ENCODE measurements at places on chromosomes 6 and 20.

DNA sequence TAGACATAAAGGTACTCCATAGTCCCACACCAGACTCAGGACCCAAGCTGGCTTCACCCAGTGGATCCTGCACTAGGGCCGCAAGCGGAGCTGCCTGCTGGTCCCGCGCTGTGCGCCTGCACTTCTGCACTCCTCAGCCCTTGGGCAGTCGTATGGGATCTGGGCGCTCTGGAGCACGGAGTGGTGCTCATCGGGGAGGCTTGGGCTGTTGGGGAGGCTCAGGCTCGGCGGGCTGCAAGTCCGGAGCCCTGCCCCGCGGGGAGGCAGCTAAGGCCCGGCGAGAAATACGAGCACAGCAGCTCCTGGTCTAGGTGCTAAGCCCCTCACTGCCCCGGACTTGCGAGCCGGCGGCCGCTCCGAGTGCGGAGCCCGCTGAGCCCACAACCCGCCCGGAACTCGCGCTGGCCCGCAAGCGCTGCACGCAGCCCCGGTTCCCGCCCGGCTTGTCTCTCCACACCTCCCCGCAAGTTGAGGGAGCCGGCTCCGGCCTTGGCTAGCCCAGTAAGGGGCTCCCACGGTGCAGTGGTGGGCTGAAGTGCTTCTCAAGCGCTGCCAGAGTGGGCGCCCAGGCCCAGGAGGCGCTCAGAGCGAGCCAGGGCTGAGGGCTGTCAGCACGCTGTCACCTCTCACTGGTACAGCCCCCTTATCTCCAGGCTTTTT lies 33.4 kb upstream of the GCNT2 start:
- DNase-seq: no peak

DNA sequence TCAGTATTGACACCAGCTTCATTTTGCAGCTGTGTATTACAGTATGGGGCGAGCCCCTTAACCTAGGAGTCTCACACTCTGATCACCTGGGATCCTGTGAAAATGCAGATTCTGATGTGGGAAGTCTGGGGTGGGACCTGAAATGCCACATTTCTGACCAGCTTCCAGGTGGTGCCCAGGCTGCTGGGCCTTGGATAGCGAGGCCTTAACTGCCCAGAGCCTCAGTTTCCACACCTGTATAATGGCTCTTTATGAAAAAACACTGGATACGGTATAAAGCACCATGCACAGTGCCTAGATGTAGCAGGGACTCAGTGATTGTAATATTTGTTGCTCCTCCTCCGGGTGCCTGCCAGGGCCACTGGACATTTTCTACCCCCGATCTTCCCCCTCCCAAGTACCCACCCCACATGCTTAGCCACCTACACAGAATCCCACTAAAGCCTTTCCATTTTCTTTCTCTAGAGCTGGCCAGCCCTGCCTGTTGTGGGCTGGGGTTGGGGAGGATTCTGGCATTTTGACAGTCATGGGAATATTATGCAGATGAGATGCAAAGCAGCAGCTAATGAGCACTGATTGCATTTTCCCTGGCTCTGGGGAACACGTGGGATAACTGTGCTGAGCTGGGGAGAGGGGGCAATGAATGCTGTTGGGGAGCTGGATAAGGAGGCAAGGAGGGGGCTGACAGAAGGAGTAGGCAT lies 44.8 kb downstream of the SPDEF start:
- DNase-seq: no peak

- DNase-seq: no peak
Measured at GRCh38 chr6:138537106-138537505, 37.8 kb upstream of the NHSL1 start.

GRCh38 chr6:125913864-125914351 lies 42.7 kb upstream of the HINT3 start:
- DNase-seq: no peak

GRCh38 chr20:62307226-62308101 lies 4.7 kb downstream of the ADRM1 start:
- DNase-seq: no peak

DNA sequence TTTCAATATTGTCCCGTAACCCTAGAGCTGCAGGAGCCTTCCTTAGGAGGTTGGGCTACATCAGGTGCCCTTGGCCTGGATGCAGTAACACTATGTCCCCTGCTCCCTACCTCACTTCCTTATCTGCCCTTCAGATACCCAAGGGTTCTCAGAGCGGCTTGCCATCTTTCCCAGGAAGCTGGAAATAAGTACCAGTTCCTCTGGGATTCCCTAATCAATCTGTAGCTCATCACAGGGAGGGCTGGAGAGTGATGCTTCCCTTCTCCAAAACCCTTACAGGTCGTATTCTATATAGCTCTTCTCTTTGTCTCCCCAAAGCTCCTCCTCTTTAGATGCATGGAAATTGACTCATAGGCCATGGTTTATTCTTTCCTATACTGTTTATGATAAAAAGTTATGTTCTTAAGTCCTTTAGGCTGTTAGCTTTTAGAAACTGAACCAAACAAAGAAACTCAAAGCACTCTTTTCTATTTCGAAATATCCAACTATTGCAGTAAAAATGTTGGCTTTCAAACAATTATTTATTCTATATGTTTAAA lies 4.2 kb downstream of the MYCT1 start:
- no peak for DNase-seq

- DNase-seq: no peak
Measured at GRCh38 chr6:167073679-167074274, 49.1 kb upstream of the CCR6 start.

DNA sequence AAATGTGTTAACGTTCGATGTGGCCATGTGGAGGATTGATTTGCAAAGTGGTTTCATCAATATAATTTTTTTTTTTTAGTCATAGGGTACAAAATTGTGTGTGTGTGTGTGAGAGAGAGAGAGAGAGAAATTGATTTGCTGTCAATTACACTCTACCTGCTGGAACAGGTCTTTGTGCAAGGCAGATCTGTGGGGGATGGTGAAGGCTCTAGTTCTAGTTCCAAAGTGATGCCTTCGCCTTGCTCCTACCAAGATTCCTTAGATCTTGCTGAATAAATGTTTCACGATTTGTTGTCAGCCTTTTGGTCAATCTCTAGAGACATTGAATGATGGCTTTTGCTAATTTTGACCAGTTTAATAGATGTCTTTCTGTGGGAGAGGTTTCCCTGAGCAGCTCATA lies 64.8 kb downstream of the SERAC1 start:
- no peak for DNase-seq

DNA sequence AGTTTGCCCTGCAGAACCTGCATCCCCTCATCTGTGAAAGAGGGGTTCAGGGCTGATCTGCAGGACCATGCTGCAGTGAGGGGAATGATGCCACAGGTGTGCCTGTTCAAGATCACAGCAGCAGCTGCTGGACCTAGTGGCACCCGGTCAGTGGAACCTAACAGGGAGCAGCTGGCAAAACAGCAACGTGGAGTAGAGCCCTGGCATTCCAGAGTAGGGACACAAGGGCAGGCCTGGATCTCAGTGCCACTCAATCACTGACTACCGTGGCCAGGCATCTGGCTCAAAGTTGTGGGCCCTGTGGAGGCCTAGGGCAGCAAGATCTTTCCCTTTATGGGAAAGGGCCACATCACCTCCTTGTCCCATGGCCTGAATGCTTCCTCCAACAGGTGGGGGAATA lies 62.2 kb downstream of the INSM1 start:
- no peak for DNase-seq

GRCh38 chr6:80959034-80959433 lies 793.4 kb downstream of the TENT5A start:
- DNase-seq: no peak

GRCh38 chr20:15191082-15191723 lies 853.8 kb upstream of the FLRT3 start:
- no peak for DNase-seq

DNA sequence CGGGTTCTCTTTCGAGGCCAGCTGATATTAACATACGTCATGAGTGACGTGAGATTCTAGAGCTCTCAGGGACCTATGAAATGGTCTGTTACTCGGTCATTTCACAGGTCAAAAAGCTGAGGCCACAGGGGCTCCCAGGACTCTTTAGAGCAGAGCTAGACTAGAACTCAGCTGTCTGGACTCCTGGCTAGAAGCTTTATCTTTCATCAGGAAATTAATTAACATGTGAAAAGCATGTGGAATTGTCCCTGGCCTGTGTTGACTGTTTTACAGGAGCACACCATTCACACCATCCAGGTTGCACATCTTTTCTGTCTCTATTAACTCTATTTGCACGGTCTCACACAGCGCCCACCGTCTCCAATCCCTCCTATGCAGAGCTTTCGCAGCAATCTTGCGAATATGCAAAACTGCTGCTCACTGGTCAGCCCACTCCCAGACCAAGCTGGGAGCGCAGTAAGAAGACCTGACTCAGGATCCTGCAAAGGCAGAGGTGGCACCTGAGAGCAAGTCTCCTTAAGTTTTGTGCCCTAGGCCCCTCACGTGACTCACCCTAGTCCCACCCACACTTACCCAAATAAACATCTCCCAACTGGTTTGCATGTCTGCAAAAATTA lies 522.5 kb downstream of the CD83 start:
- no peak for DNase-seq

DNA sequence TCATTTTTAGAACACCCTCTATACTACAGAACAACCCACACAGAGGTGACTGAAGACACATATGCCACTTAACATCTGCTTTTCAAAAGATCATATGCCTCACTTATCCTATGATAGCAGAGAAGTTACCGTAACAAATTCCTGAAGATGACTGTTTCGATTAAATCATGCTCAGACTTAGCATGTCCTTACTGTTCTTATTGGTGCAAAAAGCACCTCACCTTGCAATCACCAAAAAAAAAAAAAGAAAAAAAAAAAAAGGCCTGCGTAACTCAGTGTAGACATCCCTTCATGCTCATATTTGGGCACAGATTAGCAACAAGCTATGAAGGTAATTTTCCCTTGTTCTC lies 17.7 kb upstream of the DST start:
- DNase-seq: no peak

- no peak for DNase-seq
Measured at GRCh38 chr20:15163632-15164031, 826.2 kb upstream of the FLRT3 start.

- DNase-seq: no peak
Measured at GRCh38 chr20:17108896-17109295, 117.9 kb upstream of the PCSK2 start.

- no peak for DNase-seq
Measured at GRCh38 chr6:166633732-166634535, 6.9 kb upstream of the RPS6KA2 start.

DNA sequence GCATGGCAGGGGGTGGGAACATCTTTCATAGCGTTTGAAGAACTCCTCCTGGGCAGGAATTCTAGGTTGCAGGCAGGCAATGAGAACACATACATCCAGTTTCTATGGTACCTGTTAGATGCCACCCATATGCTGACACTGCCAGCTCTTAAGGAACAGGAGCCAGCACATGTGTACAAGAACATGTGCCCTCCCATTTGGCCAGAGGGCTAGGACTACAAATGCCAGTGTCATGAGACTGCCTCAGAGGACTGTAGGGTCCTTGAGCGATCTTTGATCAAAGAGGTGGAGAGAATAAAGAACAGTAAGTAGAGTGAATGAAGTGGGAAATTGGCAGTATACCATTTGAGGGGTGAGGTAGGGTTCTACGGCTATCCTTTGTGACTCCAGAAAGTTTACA lies 45.8 kb downstream of the GCLC start:
- no peak for DNase-seq

- peak; percentile 77 for DNase-seq
Measured at GRCh38 chr20:24033151-24033550, 44.6 kb upstream of the GGTLC1 start.

DNA sequence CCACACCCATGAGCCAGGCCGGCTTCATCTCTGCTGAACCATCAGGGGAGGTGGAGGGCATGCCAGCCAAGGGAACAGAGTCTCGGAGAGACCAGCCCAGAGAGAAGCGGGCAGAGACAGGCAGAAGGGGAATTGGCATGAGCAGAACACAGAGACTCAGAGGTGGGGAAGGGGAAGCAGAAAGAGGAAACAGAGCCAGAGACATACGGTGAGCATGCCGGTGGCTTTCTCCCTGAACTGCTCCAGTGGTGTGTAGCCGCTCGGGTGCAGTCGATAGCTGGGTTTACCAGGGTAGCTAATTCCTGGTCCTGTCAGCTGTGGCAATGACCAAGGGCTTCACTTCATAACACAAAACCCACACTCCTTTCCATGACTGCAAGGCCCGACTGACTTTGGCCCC lies 83.6 kb upstream of the CCDC167 start:
- DNase-seq: no peak

GRCh38 chr6:90036963-90037362 lies 142.7 kb downstream of the GJA10 start:
- DNase-seq: no peak

DNA sequence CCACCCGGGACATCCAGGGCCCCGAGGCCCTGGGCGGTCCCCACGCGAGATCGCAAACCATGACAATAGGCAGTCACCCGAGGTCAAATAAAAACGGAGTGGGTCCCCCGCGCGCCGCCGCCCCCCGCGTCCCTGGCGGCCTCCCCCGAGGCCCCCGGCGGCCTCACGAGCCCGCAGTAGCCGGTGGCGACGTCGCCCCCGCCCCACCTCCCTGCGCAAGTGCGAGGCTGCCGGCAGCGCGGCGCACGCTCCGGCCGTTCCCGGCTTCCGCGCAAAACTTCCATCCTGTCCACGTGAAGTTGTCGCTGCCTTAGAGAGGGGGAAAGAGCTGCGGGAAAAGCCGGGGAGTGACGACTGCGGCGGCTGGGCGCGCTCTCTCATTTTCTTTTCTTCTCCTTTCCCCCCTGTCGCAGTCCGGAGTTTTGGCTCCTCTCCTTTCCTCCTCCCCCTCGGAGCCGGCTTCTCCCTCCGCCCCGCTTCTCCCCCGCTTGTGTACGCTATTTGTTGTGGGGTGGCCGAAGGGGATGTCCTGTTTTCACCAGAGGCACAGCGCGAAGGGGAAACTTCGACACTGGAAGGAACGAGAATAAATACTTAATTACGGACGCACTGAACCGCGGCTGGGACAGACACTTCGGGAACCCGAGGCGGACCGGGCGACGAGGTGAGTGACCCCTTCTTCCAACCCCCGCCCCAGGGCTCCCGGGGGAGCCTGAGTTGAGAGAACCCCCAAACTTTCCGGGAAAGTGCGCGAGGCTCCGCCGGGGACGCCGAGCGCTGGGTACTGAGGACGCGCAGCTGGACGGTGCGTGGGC lies at the start of gene EYA4:
Gene EYA4 (plus strand): TSS at position 272 of the 815 bp plus-strand sequence. CDS start 33,424 bp downstream, outside the sequence.
- no peak for DNase-seq

DNA sequence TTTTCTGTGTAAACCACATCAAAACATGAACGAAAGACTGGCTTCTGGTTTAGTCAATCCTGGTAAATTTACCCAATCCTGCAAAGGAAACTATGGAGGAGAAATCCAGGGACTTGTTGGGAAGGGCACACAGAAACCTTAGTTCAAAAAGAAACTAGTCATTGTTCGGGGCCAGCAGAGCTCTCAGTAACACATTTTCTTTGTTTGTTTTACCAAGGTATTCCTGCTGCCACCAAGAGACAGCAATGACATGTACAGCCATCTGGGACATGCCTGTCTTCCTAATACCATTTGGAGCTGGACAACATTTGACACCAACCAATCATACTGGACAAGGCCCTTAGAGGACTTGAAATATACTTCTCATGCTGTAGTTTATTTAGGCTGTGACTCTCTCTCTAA lies 8.3 kb downstream of the OARD1 start:
- no peak for DNase-seq

DNA sequence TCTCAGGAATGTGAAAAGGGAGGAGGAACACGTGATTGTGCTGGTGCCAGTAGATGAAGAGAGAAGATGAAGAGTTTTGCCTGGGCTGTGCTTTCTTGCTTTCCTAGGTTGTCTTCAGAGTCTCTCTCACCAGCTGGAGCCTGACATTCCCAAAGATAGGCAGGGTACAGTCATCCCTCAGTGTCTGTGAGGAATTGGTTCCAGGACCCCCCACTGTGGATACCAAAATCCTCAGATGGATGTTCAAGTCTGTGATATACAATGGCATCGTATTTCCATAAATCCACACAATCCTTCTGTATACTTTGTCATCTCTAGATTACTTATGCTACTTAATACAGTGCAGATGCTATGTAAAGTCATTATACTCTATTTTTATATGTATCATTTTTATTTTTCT lies 113.5 kb downstream of the SAMD5 start:
- DNase-seq: no peak
